ENCODE measurements at places on chromosomes 1 and 21. TPM values are rescaled to one million over a fixed set of nuclear protein-coding genes. Genes with fewer than 3 reads are reported as not detected.
A peak's percentile ranks its signal among the peaks of the same experiment; 100 is the strongest.

DNA sequence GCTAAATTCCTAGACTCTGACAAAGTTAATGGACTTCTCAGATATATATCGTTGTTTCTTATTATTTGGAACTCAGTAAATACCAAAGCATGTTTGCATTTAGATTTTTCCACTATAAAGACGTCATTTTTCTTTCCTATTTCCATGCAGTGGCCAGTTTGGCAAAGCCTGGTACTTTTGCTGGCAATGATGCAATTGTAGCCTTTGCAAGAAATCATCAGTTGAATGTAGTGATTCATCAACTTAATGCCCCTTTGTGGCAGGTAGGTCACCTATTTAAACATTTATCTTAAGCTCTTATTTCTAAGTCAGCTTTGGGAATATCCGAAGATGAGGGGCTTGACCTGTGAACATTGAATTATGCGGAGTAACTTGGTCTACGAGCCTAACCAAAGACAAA is 12.0 kb downstream of the OTUD3 start:
- DNase-seq: no peak

- DNase-seq: no peak
These were observed 38.3 kb downstream of the ECE1 start for GRCh38 chr1:21251773-21252471.

GRCh38 chr21:43362915-43363314 is 64.0 kb downstream of the SIK1 start:
- DNase-seq: no peak

DNA sequence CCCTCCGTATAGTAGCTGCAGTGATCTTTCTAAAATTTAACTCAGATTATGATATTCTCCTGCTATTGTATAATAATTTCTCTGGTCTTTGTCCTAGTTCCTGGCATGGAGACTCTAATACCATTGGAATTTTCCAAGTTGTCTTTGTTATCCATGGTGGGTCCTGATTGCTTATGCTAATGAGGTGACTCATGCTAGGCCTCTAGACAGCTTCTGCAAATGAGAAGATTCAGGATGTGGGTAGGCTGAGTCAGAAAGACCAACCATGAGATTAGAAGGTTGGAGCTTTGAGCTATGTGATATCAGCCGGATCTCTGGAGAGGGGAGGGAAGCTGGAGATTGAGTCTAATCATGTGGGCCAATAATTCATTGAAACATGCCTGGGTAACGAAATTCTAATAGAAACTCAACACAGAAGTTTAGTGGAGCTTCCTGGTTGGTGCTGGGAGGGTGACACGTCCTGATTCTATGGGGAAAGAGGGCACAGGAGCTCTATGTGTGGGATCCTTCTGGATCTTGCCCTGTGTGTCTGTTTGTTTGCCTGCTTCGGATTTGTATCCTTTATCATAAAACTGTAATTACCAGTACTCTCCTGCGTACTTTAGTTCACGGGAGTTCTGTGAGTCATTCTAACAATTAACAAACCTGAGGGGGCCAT is 73.2 kb upstream of the CNIH3 start:
- no peak for DNase-seq

- DNase-seq: no peak
These were observed 69.3 kb downstream of the SLC37A1 start for GRCh38 chr21:42582787-42583476.

- no peak for DNase-seq
These were observed 140.6 kb upstream of the SAMSN1 start for GRCh38 chr21:14686466-14687267.

GRCh38 chr1:173063171-173063570 is 12.4 kb upstream of the TNFSF18 start:
- DNase-seq: no peak

DNA sequence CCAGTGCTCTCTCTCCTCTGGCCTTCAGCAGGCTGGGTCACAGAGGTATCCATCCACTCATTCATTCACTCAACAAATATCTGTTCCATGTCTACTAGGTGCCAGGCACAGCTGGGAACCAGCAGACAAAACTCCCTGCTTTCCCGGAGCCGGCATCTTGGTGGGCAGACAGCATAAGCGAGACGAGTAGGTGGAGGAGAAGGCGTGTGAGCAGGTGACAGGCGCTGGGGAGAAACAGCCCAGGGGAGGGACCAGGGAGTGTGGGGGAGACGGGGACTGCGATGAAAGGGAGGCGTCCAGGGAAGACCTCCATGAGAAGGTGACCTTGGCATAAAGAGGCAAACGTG is 11.0 kb upstream of the KCNAB2 start:
- DNase-seq: no peak

Gene PNRC2
- total RNA-seq: 97.4 TPM

Gene GSTM5
- not detected for total RNA-seq

GRCh38 chr1:184775329-184775728 is 20.7 kb upstream of the EDEM3 start:
- no peak for DNase-seq

Gene HPCA
- total RNA-seq: 1.2 TPM

Gene TBX15
- total RNA-seq: 1.9 TPM

- DNase-seq: no peak
These were observed 189.6 kb upstream of the ZRANB2 start for GRCh38 chr1:71270394-71270915.

Gene ETV3L
- total RNA-seq: not detected

- DNase-seq: no peak
These were observed 135.0 kb upstream of the COL6A1 start for GRCh38 chr21:45846373-45847160.

GRCh38 chr1:226662642-226663326 is 76.3 kb downstream of the ITPKB start:
- DNase-seq: peak; percentile 53

Gene F13B
- total RNA-seq: not detected

GRCh38 chr21:30333736-30334135 is 3.8 kb downstream of the KRTAP27-1 start:
- no peak for DNase-seq

- DNase-seq: no peak
These were observed 24.6 kb upstream of the SLC35F3 start for GRCh38 chr1:233879841-233880240.

DNA sequence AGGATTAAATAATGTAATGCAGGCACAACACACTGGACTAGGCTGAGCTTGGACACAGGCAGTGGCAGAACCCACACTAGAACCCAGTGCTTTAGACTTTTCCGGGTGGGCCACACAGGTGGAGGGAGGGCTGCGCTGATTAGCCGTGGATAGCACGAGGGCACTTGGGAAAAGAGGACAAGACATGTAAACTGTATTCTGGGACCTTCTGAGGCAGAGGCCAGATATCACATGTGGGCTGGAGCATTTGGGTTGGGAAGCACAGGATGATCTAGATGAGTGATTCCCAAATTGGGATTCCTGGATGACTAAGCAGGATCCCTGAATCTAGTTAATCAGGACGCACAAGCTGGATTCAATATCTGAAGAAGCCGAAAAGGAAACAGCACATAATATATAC is 20.3 kb upstream of the A3GALT2 start:
- no peak for DNase-seq

Gene TNNT2
- not detected for total RNA-seq

Gene PDZK1
- 2.3 TPM for total RNA-seq

Gene HMCN1
- 0.23 TPM for total RNA-seq

DNA sequence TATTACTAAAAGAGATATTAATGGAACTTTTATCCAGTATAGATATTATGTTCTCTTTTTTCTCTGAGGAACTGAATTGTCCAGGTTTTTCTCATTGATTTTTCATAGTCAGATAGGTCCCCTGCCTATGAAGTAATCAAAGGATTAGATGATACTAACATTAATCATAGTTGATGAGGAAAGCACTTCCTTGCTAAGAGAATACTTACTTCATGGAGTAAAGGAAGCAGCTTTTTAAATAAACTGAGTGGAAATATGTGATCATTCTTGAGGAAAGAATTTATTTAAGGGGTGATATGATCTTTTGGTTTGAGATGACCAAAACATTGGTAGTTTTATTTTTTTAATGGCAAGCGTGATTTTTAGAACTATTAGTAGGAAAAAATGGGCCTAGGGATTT is 58.9 kb downstream of the SWT1 start:
- no peak for DNase-seq

DNA sequence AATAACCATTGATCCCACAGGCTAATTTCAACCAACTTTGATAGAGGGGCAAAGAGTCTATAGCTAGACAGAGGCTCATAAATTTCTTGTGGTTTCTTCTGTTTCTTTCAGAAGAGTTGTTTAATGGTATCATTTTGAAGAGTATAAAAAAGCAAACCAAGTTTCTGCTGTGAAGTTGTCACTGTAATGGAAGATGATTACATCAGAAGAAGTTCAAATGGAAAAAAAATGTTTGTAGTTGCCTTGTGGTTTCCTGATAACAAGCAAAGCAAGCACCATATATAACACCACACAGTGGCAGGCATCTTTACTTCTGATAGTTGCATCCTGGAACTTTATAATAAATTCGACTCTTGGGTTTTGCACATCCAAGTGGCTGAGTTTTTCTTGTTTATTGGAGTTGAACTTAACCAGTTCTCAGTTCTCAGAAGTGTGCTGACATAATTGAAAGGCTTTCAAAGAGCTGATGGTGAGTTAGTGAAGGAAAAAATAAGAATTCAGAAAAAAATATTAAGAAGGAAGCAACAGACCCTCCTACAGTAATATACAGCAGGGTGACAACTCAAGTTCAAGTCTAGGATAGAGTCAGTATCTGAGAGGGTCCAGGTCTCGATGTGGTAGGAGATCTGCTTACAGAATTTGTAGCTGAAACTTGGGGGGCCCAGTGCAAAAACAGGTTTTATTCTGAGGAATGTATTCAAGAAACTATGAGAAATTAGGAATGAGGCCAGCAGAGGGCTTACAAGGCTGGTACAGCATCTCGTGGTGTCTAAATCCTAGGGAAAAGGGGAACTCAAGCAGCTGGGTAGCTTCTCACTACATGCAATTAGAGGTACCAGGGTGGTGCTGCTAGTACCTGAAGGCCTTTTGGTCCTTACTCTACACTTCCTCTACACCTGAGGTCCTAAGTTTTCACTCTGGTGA is 123.5 kb downstream of the CRB1 start:
- no peak for DNase-seq

DNA sequence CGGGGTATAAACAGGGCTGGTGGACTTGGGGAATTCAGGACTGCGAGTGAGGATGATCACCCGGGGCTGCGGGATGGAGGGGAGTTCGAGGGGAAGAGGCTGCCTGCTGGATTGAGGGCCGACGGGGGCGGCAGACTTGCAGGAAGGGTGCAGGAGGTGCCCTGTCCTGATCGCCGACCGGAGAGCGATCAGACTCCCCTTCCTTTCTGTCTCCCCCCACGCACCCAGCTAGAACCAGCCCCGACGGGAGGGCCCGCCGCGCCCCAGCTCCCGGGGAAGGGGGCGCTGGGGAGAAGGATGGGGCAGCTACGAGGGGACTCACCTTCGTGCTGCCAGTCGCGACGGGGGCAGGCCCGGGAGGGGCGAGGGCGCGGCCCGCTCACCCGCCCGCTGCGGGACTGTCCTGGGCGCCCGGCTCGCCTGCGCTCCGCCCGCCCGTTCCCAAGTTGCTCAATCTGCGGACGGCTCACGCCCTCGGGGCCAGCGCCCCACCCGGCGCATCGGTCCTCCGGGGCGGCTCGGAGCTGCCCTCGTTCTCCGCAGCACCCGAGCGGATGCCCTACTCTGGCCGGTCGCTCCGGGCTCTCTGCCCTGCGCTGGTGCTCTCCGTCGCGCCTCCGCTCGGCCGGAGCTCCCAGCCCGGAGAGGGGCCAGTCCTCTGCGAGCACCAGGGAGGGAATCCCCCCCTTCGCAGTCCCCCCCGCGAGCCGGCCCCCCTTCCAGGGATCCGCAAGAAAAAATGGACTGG is at the start of gene RSPO1:
Gene RSPO1 (minus strand): TSS at position 649 of the 748 bp plus-strand sequence. CDS start 5,231 bp downstream, outside the sequence.
- no peak for DNase-seq

Gene DIRAS3
- total RNA-seq: not detected

Gene HPDL
- 1.9 TPM for total RNA-seq

Gene GJA5
- total RNA-seq: not detected

GRCh38 chr1:247385283-247385682 is 30.7 kb upstream of the NLRP3 start:
- no peak for DNase-seq

GRCh38 chr1:154720328-154721297 is 112.6 kb upstream of the ADAR start:
- DNase-seq: no peak

Gene KRTAP10-4
- not detected for total RNA-seq

GRCh38 chr1:193538003-193538354 is 351.6 kb upstream of the B3GALT2 start:
- no peak for DNase-seq

Gene CLCNKA
- 0.57 TPM for total RNA-seq

DNA sequence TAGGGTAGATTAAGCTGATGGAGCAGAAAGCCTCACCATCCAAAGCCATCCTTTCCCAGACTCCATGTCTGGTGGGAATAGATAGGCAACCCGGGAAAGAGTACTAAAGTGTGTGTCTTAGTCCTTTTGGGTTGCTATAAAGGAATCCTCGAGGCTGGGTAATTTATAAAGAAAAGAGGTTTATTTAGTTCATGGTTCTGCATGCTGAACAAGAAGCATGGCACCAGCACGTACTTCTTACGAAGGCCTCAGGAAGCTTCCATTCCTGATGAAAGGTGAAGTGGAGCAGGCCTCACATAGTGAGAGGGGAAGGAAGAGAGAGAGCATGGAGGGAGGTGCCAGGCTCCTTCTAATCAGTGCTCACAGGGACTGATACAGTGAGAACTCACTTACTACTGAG is 6.2 kb upstream of the SLC37A1 start:
- no peak for DNase-seq

DNA sequence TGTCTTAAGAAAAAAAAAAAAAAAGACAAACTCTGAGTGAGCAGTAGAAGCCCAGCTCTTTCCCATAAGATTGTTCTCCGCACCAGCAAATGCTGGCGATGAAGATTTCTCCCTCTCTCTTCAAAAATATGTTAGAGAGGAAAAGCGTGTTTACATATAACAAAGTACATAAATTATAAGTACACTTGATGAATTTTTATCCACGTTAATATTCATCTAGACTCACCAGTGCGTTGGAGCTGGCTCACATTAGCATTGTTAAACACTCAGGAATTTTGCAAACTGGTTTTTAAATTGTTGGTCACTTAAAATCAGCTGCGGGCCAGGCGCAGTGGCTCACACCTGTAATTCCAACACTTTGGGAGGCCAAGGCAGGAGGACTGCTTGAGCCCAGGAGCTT is 56.0 kb downstream of the RUNX3 start:
- DNase-seq: no peak

All from Panc1 (cell line).